ENCODE measurements at places on chromosomes 11 and 22. TPM values are rescaled to one million over a fixed set of nuclear protein-coding genes. Genes with fewer than 3 reads are reported as not detected.

RAB38 gene
- total RNA-seq: 6.5 TPM

GATD1 gene
- total RNA-seq: 4.2 TPM

- no peak for DNase-seq
Measured at GRCh38 chr11:128515086-128515485, 72.3 kb downstream of the ETS1 start.

DLG2 gene
- 0.36 TPM for total RNA-seq

DNA sequence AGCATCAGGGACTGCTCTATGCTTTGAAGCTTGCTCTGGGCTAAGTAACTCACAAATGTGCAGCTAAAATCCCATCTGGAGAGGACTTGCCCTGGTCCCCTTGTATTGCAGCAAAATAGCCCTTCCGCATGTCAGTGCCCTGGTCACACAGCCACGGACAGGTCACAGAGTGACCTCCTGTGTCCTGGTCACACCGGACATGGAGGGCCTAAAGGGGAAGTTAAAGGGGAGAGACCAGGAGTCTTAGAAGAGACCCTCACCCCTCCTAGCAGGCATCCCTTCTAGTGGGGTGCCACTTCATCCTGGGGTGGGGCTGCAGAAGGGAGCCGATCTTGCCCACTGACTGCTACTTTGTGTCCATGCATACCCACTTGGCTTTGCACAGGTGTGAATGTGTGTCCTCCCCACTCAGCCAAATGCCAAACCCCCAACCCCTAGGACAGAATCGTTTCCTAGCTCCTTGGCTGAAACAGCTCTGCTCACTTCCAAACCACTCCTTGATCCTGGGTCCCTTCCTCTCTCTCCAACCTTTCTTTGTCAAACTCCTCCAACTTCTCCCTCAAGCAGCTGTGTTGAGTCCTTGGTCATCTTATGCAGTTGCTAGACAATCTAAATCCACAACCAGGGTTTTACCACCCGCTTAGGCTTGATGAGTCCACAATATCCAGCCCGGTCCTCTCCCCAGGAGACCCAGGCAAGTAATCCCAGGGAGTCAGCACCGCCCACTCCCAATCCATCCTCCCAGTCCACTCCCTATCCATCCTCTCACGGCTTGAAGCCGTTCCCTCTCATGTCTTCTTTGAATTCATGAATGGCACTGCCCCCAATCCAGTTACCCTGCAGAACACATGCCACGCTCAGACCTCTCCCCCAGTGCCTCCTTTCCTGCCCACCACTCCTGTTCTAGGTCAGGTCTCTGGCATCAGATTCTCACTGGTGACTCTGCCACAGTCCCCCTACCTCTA lies 3.3 kb upstream of the FXYD6 start:
- DNase-seq: no peak

FGF3 gene
- not detected for total RNA-seq
